Activated naive CD4-positive, alpha-beta T cell treated with anti-CD3 and anti-CD28 coated beads, Interleukin-2, amount 10 ng/mL, durations not matched to agents 7 days and 5 days (primary cell): ENCODE measurements at places on chromosomes 1 and 21.
A peak's percentile ranks its signal among the peaks of the same experiment; 100 is the strongest.

- DNase-seq: no peak
These were observed 375.1 kb upstream of the ZP4 start for GRCh38 chr1:238265866-238266265.

GRCh38 chr1:172515927-172516326 lies 17.0 kb upstream of the SUCO start:
- DNase-seq: no peak

DNA sequence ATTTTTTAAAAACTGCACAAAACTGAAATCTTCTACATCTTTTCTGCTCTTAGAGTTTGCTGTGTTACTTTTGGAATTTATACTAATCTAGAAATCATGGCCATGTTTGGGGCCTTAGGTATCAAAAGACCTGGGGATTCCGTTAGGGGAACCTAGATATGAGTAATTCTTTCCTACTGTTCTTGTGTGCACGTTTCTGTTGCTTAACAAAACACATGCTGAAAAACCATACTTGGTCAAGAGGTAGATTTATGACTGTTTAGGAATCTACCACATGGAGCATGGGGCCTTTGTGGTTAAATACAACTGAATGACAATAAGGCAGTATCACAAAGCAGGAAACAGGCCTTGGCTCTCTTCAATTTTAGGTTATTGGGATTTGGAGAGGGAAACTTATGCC lies 291.9 kb upstream of the USP25 start:
- DNase-seq: no peak

DNA sequence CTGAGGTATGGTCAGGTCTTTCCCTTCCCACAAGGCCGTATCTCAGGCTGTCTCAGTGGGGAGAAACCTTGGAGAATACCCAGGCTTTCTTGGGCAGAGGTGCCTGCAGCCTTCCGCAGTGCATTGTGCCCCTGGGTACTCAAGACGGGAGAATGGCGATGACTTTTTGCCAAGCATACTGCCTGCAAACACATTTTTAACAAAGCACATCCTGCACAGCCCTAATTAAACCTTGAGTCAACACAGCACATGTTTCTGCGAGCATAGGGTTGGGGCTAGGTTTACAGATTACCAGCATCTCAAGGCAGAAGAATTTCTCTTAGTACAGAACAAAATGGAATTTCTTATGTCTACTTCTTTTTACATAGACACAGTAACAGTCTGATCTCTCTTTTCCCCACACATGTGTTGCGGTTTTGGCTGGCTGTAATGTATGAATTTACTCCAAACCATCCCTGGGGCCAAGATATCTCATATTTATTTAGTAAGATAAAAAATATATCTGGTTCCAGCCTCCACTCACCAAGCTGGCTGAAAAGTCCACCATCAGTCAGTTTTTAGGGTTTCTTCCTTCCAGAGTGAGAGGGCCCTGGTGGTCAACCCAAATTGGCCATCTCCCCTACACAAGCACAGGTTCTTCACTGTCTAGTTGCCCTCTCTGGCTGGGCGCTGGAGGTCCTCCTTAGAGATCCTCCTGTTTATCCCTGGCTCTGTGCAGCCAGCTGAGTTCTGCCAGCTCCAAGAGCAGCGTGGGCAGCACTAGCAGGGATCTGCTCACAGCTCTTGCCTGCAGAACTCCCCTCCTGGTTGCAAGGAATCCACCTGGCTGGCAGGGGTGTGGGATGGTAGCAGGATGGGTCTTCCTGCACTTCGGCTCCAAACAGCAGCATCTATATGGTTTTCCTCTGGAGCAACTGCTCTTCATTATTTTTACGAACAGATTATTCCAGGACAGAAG lies 2.6 kb downstream of the FAAH start:
- no peak for DNase-seq

DNA sequence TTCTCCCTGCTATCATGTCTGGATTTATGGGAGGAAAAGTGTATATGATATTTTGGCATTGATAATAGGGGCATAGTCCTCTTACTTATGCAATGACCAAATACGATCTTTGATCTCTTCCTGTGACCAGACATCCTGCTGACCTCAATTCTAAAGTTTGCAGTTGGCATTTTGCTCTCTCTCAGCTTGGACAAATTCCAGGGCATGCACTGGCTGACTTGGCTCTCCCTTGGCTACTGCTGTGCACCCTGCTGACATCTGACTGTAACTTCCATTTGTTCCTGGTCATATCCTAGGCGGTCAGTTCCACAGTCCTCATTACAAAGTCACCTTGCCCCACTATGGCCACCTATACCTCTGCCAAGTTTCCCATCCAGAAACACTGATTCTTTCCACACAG lies 380.7 kb upstream of the NR5A2 start:
- DNase-seq: no peak

DNA sequence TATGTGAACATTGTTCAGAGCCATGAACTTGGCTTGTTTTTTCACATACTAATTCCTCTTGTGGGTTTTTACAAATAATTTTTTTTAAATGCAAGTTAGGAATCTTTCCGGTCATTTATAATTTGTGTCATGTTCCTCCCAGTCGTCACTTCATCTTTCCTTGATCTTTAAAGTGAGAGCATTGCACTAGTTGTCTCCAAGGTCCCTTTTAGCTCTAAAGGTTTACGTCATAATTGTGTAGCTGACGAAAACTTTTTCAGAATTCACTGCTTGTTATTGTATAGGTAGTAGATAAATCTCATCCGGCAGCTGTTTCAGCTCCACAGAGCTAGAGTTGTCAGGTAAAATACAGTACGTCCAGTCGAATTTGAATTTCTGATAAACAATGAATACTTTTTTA lies 33.6 kb downstream of the SOAT1 start:
- no peak for DNase-seq

DNA sequence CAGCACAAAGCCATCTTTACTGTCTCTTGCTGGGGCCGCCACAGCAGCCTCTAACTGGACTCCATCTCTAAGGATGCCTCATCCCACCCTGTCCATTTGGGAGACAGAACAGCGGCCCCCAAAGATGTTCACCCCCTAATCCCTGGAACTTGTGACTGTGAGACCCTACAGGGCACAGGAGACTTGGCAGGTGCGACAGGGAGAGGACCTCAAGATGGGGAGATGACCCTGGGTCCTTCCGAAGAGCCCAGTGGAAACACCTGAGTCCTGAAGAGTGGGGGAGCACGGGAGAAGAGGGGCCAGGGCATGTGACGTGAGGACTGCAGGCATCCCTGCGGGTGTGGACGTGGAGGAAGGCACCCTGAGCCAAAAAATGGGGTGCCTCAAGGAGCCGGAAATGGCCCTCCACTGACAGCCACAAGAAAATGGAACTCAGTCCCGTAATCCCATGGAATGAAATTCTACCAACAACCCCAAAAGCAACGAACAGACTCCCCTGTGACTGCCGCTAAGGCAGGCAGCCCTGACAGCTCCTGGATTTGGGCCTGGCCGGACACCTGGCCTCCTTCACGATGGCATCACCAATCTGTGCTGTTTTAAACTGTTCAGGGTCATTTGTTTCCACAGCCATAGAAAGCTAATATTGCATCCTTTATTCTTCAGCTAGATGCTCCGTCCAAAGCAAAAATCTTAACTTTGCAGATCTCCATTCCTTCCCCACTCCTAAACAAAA lies 34.0 kb downstream of the C2CD2 start:
- DNase-seq: no peak

- no peak for DNase-seq
These were observed 99.6 kb downstream of the DDX20 start for GRCh38 chr1:111855260-111855659.

GRCh38 chr1:208203127-208203847 lies 40.9 kb downstream of the PLXNA2 start:
- no peak for DNase-seq

- DNase-seq: peak; percentile 24
These were observed 42.6 kb upstream of the PTGS2 start for GRCh38 chr1:186722711-186723309.

DNA sequence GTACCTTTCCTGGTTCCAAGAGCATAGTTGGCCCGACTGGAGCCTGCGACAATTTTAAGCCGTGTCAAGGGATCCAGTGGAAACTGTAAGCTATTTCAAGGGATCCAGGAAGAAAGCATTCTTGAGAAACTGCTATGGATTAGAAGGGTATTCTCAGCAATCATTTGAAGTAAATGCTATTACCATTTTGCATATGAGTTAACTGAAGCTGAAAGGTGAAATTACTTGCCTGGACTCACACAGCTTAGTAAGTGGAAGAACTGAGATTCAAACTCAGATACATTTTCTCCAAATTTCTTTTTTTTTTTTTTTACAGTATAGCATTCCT lies 589 bp downstream of the ZNF684 start:
- no peak for DNase-seq

DNA sequence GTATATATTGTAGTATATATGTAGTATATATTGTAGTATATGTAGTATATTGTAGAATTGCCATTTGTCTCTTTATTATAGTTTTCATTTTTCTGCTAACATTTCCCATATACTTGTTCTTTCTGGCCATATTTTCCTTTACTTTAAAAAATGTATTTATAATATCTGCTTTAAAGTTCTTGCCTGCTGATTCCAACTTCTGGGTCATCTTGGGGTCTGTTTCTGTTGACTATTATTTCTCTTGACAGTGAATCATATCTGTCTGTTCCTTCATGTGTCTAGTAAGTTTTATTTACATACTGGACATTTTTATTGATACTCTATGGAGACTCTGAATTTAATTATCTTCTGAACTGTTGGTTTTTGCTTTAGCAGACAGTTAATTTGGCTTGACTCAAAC lies 45.9 kb downstream of the MARK1 start:
- DNase-seq: no peak

DNA sequence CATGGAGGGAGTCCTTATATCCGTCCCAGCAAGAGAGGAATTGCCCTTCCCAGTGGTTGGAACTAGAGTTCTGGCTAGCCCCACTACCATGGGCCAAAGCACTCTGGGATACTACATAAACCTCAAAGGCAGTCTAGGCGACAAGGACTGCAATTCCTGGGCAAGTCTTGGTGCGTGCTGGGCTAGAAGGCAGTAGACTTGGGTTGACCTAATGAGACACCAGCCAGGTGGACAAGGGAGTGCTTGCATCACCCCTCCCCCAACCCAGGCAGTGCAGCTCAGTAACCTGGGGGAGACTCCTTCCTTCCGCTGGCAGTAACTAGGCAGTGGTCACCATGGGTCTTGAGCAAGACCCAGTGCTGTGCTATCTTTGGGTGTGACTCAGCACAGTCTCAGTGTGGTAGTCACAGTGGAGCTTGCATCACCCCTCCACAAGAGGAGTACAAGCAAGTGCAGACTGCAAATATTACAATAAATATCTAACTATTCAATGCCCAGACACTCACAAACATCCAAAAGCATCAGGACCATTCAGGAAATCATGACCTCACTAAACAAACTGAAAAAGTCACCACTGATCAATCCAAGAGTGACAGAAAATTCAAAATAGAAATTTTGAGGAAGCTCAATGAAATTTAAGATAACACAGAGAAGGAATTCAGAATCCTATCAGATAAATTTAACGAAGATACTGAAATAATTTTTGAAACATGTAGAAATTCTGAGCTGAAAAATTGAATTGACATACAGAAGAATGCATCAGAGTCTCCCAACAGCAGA lies 84.7 kb upstream of the LYPLAL1 start:
- DNase-seq: no peak

GRCh38 chr21:18285379-18285778 lies 40.7 kb downstream of the CHODL start:
- no peak for DNase-seq
